Activated CD4-positive, CD25-positive, alpha-beta regulatory T cell treated with anti-CD3 and anti-CD28 coated beads, Interleukin-2, amount 50 U/mL, for 16 hours (primary cell): ENCODE measurements at places on chromosomes 3 and 15.

GRCh38 chr3:122578069-122578740 lies 755 bp downstream of the PARP15 start:
- DNase-seq = no peak

DNA sequence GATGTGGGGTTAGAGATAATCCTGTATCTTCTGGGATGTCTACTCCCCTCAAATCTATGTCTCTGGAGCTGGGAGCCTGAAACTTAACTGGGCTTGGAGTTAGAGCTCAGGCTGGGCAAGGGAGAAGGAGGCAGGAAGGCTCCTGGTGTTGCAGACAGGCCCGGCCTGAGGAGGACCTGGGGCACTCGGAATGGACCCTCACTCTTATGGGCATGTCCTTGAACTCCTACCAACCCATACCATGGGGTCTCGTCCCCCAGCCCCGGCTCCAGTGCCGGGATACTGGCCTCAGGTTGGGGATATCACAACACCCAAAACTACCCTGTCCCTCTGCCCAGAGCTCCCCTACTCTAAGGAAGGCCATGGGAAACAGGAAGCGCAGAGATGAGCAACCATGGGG lies 45.2 kb downstream of the SCN5A start:
- no peak for DNase-seq

GRCh38 chr3:16768956-16769355 lies 115.8 kb upstream of the PLCL2 start:
- no peak for DNase-seq

GRCh38 chr3:78507196-78507984 lies 1260.4 kb downstream of the ROBO1 start:
- DNase-seq = no peak

- DNase-seq = peak; percentile 74
Observed at GRCh38 chr15:38563723-38564519, 693 bp downstream of the RASGRP1 start.

- no peak for DNase-seq
Observed at GRCh38 chr15:75577401-75578172, 1.5 kb downstream of the PTPN9 start.

DNA sequence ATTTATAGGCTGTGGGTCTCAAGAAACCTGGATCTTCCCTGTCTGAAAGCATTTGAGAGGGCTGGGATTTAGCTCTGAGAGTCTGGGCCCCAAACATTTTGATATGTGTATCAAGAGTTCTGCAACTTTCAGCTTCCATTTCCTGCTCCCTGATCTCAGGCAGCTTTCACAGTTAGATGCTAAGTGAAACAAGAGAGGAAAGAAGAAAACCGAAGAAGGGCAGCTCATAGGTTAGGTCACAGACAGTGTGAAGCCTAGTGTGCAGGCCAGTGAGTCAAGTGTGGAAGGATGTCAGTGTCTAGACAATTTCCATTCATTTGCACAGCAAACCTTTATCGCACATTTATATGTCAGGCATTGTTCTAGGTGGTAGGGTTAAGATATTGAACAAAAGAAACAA lies 173.6 kb upstream of the PROK2 start:
- no peak for DNase-seq

- DNase-seq = no peak
Observed at GRCh38 chr3:37763309-37763708, 98.4 kb upstream of the CTDSPL start.

- DNase-seq = no peak
Observed at GRCh38 chr3:40137591-40138295, 171.8 kb upstream of the EIF1B start.
